Stimulated activated CD4-positive, alpha-beta T cell treated with anti-CD3 and anti-CD28 coated beads, Interleukin-2, amount 100 ng/mL, for 24 hours (primary cell): ENCODE measurements at places on chromosomes 3 and 15.
A peak's percentile ranks its signal among the peaks of the same experiment; 100 is the strongest.

- DNase-seq = peak; percentile 40
Measured at GRCh38 chr3:50617911-50618481, 1.0 kb downstream of the MAPKAPK3 start.

DNA sequence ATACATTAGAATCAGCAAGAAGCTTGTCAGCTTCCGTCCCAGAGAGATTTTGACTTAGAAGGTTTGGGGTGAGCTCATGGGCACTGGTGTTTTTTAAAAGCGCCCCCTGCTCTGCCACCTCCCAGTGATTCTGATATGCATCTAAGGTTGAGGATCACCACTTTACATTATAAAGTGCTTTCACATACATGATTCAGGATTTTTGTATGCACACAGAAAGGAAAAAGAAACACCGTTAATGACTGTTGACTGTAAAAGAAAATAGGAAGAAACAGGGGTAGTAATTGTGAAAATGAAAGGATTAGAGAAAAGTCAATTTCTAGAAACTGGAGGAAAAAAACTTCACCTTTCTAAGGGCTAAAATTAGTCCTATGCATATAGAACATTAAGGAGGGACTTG is 104.9 kb upstream of the ZBED2 start:
- no peak for DNase-seq

GRCh38 chr3:18376682-18377081 is 48.5 kb downstream of the SATB1 start:
- no peak for DNase-seq

GRCh38 chr3:158712443-158712842 is 19.8 kb downstream of the RARRES1 start:
- DNase-seq = no peak

DNA sequence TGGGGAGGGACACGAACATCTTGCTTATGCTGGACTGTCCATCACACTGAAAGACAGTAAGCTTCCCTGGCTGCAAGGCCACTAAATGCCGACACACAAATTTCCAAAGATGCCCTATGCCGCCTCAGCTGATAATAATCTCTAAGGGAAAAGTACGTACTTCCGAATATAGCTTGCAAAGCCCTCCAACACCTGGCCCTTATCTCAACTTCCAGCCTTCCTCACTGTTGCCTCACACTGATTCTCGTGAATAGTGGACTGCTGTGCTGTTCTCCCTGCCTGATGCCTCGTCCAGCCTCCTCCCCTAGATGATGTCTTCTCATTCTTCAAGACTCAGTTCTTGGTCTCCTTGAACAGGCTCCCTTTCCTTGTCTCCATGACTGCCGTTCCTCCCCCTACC is 72.3 kb downstream of the CD47 start:
- DNase-seq = no peak

- no peak for DNase-seq
Measured at GRCh38 chr15:43522247-43522646, 4.8 kb downstream of the MAP1A start.

DNA sequence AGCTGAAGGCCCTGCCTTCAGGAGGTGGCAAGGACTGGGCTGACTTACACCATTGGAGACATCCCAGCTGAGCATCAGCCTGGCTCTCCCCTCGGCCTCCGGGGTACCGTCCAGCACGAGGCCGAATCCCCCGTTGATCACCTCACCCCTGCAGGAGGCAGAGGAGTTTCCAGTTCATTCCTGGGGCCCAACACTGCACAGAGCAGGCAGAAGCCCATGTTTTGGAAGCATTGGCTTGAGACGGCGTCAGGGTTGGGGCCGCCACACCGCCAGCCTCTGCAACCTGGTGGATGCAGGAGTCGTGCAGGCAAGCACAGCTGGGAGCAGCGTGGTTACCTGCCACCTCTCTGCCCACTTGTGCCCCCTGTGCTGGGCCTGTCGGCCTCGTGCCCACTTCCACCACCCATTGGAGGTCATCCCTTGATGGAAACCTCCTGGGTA is 7.7 kb upstream of the ZXDC start:
- no peak for DNase-seq

DNA sequence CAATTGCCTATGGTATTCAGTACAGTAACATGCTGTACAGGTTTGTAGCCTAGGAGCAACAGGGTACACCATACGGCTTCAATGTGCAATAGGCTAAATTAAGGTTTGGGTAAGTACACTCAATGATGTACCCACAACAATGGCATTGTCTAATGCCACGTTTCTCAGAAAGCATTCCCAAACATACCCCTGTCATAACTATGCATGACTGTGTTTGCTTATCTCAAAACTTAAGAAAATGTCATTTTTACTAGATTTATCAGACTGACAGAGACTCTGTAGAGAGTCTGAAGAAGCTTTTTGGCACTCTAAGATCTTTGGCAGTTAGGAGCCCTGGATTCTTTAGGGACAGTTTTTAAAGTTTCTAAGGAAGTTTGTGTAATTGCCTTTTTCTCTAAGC is 59.9 kb downstream of the MECOM start:
- DNase-seq = no peak

- no peak for DNase-seq
Measured at GRCh38 chr15:31153531-31153930, 52.0 kb upstream of the TRPM1 start.

- no peak for DNase-seq
Measured at GRCh38 chr3:107660306-107660976, 137.7 kb downstream of the BBX start.

- DNase-seq = no peak
Measured at GRCh38 chr3:127964053-127964452, 49.0 kb downstream of the KBTBD12 start.

- DNase-seq = no peak
Measured at GRCh38 chr3:33377931-33378330, 62.3 kb downstream of the UBP1 start.

DNA sequence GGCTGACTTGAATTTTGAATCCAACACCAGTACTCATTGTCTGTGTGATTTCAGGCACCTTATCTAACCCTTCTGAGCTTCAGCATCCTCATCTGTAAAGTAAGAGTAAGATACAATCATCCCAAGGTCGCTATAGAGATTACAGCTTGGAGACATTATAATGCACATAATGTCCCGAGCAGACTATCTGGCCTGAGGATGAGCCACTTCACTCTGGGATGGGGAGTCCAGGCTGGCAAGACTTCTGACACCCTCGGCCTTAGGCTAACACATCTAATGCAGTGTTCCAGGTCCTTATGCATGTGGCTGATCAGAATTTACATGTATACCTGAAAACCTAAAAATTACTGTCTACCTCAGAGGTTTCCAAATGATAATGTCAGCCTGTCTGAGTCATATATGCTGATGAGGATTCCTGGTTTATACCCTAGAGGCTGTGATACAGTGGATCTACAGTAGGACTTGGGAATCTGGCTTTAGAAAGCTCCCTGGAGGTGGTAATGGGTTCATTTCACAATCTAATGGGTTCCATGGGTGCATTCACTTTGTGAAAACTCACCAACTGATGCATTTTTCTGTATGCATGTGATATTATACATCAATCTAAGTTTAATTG is 229.0 kb upstream of the SLCO3A1 start:
- no peak for DNase-seq

- no peak for DNase-seq
Measured at GRCh38 chr3:163016251-163016650, 1519.6 kb downstream of the OTOL1 start.
